ENCODE measurements at places on chromosomes 4 and X. TPM values are rescaled to one million over a fixed set of nuclear protein-coding genes. Genes with fewer than 3 reads are reported as not detected.

Gene ATOH1
- not detected for total RNA-seq

Gene TCP11X1
- not detected for total RNA-seq

Gene MAGEA9B
- total RNA-seq: not detected

Gene PAGE5
- total RNA-seq: not detected

Gene IL2
- not detected for total RNA-seq

Gene RGS12
- total RNA-seq: 13.2 TPM

Gene TLR6
- 3.4 TPM for total RNA-seq

Gene F8A3
- total RNA-seq: 0.32 TPM

Gene SYAP1
- 30.8 TPM for total RNA-seq

Gene CRMP1
- total RNA-seq: not detected

Gene HS3ST1
- total RNA-seq: not detected

Gene GAGE1
- not detected for total RNA-seq

Gene BRS3
- total RNA-seq: not detected

Gene APOO
- total RNA-seq: 7.3 TPM

Gene F11
- not detected for total RNA-seq

Gene RPS6KA6
- total RNA-seq: 5.4 TPM

Gene CXCL6
- total RNA-seq: 8.1 TPM

Gene TRPC5OS
- not detected for total RNA-seq

Gene HPSE
- total RNA-seq: 1.0 TPM

Gene GPRASP1
- 0.54 TPM for total RNA-seq

Gene NSUN7
- not detected for total RNA-seq

Gene PACRGL
- 27.4 TPM for total RNA-seq

Gene UGT2A1
- not detected for total RNA-seq

Gene ZNF141
- total RNA-seq: 6.7 TPM

Gene GPC4
- 1.9 TPM for total RNA-seq

Gene PHOX2B
- total RNA-seq: not detected

Gene OPN1MW
- not detected for total RNA-seq

Gene SLC9B1
- total RNA-seq: not detected

Gene PAGE2
- not detected for total RNA-seq

Gene SNCA
- not detected for total RNA-seq

Gene TENM3
- 16.3 TPM for total RNA-seq
